ENCODE measurements at places on chromosomes 4 and X. TPM values are rescaled to one million over a fixed set of nuclear protein-coding genes. Genes with fewer than 3 reads are reported as not detected.

The MAGEC3 gene
- not detected for total RNA-seq

The PAGE3 gene
- not detected for total RNA-seq

The CT47A1 gene
- not detected for total RNA-seq

The ARHGAP4 gene
- total RNA-seq: 18.5 TPM

The AREG gene
- total RNA-seq: 22.3 TPM

The FAM133A gene
- not detected for total RNA-seq

The NPY2R gene
- total RNA-seq: not detected

The RIBC1 gene
- total RNA-seq: not detected

The SSX2 gene
- total RNA-seq: not detected

The HTRA3 gene
- total RNA-seq: 15.6 TPM

The LRAT gene
- total RNA-seq: not detected

The FGFRL1 gene
- total RNA-seq: 37.9 TPM

The CCSER1 gene
- total RNA-seq: 25.1 TPM

The BTC gene
- total RNA-seq: 4.1 TPM

The ZNF732 gene
- total RNA-seq: not detected

The SPOCK3 gene
- 6.1 TPM for total RNA-seq

The CD38 gene
- total RNA-seq: 1.4 TPM

The IL13RA2 gene
- not detected for total RNA-seq

The CDK16 gene
- total RNA-seq: 83.3 TPM

The ODAPH gene
- not detected for total RNA-seq

Measured in stomach (tissue), 19 donors.